ENCODE measurements at places on chromosomes 3 and 15. TPM values are rescaled to one million over a fixed set of nuclear protein-coding genes. Genes with fewer than 3 reads are reported as not detected.

Gene MYNN
- polyA plus RNA-seq: 10.1 TPM

Gene CCR1
- polyA plus RNA-seq: 11.4 TPM

Gene CACNA2D3
- 1.1 TPM for polyA plus RNA-seq

Gene TBC1D21
- not detected for polyA plus RNA-seq

Gene THAP10
- 0.41 TPM for polyA plus RNA-seq

Gene FBLN2
- 8.9 TPM for polyA plus RNA-seq

Gene CX3CR1
- polyA plus RNA-seq: 0.09 TPM

Gene CD200
- 4.3 TPM for polyA plus RNA-seq

Gene SSUH2
- 4.3 TPM for polyA plus RNA-seq

Gene KLHL24
- 12.0 TPM for polyA plus RNA-seq

Gene MCF2L2
- 0.61 TPM for polyA plus RNA-seq

Gene DVL3
- 12.3 TPM for polyA plus RNA-seq

Gene EBLN2
- 0.45 TPM for polyA plus RNA-seq

Gene P2RY14
- polyA plus RNA-seq: 1.8 TPM

Gene CYP8B1
- not detected for polyA plus RNA-seq

Gene VIPR1
- 6.1 TPM for polyA plus RNA-seq

Gene GDPGP1
- polyA plus RNA-seq: 3.2 TPM

Gene GOLGA8K
- 0.07 TPM for polyA plus RNA-seq

Gene RBP2
- polyA plus RNA-seq: not detected

Gene UPK1B
- not detected for polyA plus RNA-seq

Gene OR5H6
- not detected for polyA plus RNA-seq

Gene SEMA5B
- polyA plus RNA-seq: 0.51 TPM

Gene ATG3
- 58.6 TPM for polyA plus RNA-seq

Gene ACAP2
- polyA plus RNA-seq: 14.0 TPM

Gene LRIG1
- 5.9 TPM for polyA plus RNA-seq

Gene SHC4
- 0.42 TPM for polyA plus RNA-seq

Gene CP
- polyA plus RNA-seq: 25.2 TPM

Gene IGSF11
- 0.05 TPM for polyA plus RNA-seq

Gene LRTM1
- 14.1 TPM for polyA plus RNA-seq

Gene CAND2
- 0.88 TPM for polyA plus RNA-seq

Gene HYAL1
- polyA plus RNA-seq: 18.2 TPM

Gene ABTB1
- polyA plus RNA-seq: 156 TPM

Gene POLQ
- polyA plus RNA-seq: 0.77 TPM

Gene ZNF501
- 1.8 TPM for polyA plus RNA-seq

Gene RETNLB
- not detected for polyA plus RNA-seq

Gene GOLGA8O
- 0.08 TPM for polyA plus RNA-seq

Gene RASGRP1
- polyA plus RNA-seq: 1.5 TPM

Gene FSTL1
- 6.7 TPM for polyA plus RNA-seq

Gene ADIPOQ
- 0.12 TPM for polyA plus RNA-seq

Gene SLCO3A1
- 8.0 TPM for polyA plus RNA-seq

Gene AGBL1
- not detected for polyA plus RNA-seq

Gene NEK10
- polyA plus RNA-seq: 0.65 TPM

Gene EXD1
- polyA plus RNA-seq: not detected

Gene ISLR
- polyA plus RNA-seq: 21.4 TPM

Gene ATG7
- 13.4 TPM for polyA plus RNA-seq

Gene ZBBX
- not detected for polyA plus RNA-seq

Gene ZNF445
- polyA plus RNA-seq: 3.4 TPM

All from spleen (tissue), 13 donors.